Common myeloid progenitor, CD34-positive (primary cell): ENCODE measurements at places on chromosomes 1 and 21.
A peak's percentile ranks its signal among the peaks of the same experiment; 100 is the strongest.

DNA sequence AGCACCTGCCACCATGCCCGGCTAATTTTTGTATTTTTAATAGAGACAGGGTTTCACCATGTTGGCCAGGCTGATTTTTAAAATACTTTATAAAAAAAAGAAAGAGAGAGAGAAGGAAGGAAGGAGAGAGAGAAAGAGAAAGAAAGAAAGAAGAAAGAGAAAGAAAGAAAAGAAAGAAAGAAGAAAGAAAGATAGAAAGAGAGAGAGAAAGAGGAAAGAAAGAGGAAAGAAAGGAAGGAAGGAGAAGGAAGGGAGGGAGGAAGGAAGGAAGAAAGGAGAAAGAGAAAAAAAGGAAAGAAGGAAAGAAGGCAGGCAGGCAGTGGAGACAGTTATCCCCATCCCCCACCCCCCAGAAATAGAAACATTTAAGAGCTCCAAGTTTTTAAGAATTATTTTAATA is 69.9 kb downstream of the TOMM20 start:
- no peak for DNase-seq

DNA sequence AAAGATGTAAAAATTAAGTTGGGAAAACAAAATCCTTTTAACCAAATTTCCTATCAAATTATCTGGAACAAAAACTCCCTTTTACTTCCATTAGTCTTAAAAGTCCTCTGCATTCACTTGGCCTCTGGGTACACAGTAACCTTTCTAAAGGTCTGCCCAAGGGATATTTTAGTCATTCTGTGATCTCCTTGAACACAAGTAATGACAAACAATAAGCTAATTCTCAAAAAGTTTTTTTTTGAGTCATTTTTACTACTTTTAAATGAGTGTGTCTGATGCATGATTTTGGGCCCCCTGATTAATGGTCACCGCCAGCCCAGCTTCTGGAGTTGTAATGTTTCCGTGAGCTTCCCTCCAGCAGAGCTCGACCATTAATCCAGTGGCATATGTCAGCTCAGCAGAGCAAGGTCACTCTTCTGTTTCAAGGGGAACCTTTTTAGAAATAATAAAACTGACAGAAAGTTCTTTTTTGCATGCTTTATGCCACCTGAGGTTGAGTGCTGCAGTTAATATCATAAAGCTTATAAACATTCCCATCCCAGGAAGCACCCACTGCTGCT is 14.3 kb downstream of the SAMSN1 start:
- DNase-seq = no peak

GRCh38 chr1:226360106-226360746 is 47.7 kb downstream of the PARP1 start:
- peak; percentile 40 for DNase-seq

DNA sequence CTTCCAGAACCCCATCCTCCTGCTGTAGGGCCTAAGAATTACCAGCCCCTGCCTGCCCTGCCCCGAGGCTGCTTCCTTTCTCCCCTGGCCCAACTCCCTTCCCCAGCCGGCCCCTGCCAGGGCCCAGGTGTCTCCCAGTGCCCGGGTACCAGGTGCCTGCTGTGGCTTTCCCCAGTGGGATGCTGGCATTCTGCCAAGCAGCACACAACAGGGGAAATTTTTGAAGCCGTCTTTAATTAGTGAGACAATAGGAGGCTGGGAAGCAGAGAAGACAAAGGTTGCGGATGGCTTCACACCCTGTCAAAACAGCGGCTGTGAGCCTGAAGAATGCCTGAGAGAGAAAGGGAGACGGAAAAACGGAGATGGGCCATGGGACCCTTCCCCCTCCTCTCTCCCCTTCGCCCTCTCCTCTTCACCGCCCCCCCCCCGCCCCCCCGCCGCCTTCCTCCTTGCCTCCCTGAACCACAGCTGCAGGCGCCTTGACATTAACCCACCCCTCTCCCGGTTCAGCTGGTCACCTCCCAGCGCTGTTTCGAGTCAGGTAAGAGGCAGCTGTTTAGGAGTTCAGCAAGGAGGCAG is 33.6 kb downstream of the LRRN2 start:
- DNase-seq = no peak

DNA sequence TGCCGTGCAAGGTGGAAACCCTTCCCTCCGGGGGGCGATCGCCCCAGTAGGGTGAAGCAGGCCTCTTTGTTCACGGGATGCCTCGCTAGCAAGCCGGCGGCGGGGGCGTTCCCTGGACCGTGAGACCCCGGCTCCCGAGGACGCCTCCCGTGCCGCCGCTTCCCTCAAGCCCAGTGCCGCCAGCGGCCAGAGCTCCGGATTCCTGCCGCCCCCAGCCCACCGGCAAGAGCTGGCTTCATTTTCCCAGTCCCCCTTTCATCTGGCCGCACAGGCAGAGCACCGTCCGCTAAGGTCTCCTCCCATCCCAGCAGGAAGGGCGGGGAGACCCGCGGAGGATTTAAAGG is 16.3 kb downstream of the IER5 start:
- DNase-seq = no peak

DNA sequence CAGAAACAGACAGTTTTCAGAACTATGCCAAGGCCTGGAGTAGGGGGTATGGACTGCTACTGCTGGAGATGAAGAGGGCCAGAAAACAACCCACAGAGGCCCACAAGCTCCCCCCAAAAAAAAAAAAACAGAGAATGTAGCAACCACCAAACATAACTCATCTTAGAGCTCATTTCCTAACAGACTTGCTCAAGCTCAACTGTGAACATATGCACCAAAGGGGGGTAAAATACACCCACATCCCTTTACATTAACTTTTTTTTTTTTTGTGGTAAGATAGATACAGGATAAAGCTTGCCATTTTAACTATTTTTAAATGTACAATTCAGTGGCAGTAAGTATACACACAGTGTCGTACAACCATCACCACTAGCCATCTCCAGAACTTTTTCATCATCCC is 36.0 kb downstream of the SEC16B start:
- DNase-seq = peak; percentile 75

- DNase-seq = peak; percentile 2
These were observed 121.1 kb upstream of the SYT6 start for GRCh38 chr1:114274621-114275317.

- DNase-seq = no peak
These were observed 50.7 kb downstream of the JAK1 start for GRCh38 chr1:64915381-64916274.
